Natural killer cell treated with Interleukin-12 subunit alpha and Interleukin-12 subunit beta and Interleukin-15 and Interleukin-18, amount 100 ng/mL, for 72 hours (primary cell): ENCODE measurements at places on chromosomes 3 and 15. TPM values are rescaled to one million over a fixed set of nuclear protein-coding genes. Genes with fewer than 3 reads are reported as not detected.

GRCh38 chr3:156787926-156788663 lies 38.1 kb upstream of the LEKR1 start:
- DNase-seq, result no peak

- no peak for DNase-seq
Observed at GRCh38 chr3:177831361-177831760, 634.1 kb upstream of the TBL1XR1 start.

DNA sequence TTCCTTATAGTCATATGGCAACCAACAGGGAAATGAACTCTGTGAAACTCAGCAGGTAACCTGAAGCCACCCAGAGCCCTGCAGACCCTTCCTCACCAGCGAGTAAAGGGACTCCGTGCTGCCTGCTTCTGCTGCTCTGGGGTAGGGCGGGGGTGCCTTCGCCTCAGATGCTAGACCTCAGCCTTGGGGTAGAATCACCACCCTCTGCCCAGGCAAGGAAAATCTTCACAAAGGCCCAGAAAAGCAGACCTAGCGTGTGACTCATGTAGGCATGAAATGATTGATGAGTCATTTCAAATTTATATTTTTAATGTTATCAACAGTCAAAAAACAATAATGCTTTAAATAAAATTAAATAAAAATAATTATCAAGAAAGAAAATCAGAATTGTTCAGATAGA lies 6.6 kb downstream of the STIMATE start:
- DNase-seq, result no peak

DNA sequence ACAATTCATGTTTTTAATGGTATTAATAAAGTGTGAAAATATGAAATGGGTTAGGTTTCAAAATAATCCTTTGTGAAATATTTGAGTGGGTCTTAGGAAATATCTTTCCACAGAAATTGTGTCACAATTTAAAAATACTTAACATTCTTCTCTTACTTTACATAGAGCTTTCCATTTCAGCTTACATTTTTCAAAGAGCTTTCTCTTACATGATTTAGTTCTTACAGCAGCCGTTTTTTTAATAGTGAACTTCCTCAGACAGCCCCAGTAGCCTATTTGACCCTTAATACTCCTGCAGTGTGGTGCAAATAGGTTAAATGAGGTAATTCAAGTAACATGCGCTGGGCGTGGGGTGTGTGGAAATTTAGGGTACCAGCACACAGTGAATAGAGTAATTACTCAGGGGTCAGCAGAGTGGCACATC lies 21.8 kb downstream of the P2RY12 start:
- DNase-seq, result no peak

The TF gene
- total RNA-seq, result 0.98 TPM
